Right lung (tissue), 10 donors: ENCODE measurements at places on chromosomes 7 and 10. TPM values are rescaled to one million over a fixed set of nuclear protein-coding genes. Genes with fewer than 3 reads are reported as not detected.

GRCh38 chr10:97228130-97228774, 42.5 kb upstream of the SLIT1 start:
- DNase-seq = no peak

PVRIG gene
- polyA plus RNA-seq = 7.7 TPM

GRCh38 chr7:408751-409311, 110.8 kb downstream of the PDGFA start:
- DNase-seq = no peak

- DNase-seq = no peak
Observed at GRCh38 chr10:35569836-35570235, 35.3 kb upstream of the GJD4 start.

GPR146 gene
- polyA plus RNA-seq = 4.6 TPM

DNA sequence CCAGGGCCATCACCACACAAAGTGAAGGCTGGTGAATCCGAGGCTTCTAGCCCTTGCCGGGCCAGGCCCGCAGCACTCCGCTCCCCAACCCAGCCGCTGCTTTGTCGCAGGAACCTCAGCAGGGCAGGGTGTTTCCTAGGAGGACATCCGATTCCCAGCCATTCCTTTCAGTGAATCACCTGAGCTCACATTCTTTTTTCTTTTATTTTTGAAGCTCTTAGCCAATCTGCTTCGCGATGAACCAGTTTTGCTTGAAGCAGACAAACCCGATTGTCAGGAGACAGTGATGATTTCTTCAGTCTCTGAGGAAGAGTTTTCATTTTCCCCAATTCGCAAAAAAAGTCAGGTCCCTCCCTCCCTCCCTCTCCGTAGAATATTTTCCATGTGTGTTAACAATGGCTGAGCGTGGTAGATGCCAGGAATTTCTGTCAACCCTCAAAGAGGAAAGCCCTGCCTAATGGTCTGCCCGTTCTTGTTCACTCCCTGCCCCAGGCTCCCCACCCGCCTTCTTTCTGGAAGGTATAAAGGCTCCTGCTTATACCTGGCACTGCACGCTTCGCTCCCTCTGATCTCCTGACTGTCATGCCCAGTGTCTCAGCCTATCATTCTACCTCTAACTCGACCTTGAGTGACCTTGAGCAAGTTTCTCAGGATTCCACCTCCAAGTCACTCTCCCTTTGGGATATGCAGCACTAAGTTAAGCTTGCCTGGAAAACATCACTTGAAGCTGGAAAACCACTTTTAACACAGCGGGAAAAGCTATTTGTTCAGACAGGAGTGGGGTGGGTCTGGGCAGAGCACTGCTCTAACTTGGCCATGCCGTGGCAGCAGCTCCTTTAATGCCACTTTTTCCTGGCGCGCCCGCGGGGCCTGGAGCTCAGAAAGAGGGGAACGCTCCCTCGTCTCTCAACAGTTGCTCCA, 35.1 kb downstream of the EGFR start:
- DNase-seq = no peak

GRCh38 chr10:88918191-88918905, 34.2 kb downstream of the ACTA2 start:
- DNase-seq = no peak

C7orf57 gene
- polyA plus RNA-seq = 3.7 TPM

GRCh38 chr10:73159038-73159648, 8.7 kb downstream of the ECD start:
- peak; percentile 36 for DNase-seq

- DNase-seq = no peak
Observed at GRCh38 chr7:104820836-104821535, 193.0 kb upstream of the KMT2E start.

AGMO gene
- polyA plus RNA-seq = 0.36 TPM

BAG3 gene
- polyA plus RNA-seq = 13.7 TPM

DNA sequence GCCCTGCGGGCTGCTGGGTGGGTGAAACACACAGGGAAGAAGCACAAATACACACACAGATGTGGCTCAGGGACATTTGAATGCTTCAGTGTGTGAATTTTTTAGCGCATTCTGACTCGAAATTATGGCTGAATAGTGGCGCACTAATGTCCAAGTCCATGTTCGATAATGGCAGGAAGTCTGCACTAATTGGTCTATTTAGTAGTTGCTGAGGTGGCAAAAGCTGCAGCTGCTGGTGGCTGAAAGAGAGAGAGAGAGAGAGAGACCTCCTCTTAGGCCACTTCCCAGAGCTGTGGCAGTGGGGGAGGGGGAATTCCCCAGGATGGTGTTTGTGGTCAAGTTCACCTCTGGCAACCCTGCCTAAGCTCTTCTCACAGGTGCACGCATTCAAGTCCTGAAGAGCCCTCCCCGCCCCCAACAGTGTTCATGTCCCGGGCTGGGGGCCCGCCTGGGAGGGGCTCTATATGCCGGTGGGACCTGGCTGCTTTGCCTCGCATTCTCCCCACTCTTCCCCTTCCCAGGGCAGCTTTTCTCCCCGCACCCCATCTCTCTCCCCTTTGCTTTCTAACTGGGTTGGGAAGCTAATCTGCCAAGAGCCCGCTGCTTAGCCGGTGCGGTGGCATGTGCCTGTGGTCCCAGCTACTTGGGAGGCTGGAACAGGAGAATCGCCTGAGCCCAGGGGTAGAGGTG, 6.0 kb upstream of the MNX1 start:
- DNase-seq = no peak

DNA sequence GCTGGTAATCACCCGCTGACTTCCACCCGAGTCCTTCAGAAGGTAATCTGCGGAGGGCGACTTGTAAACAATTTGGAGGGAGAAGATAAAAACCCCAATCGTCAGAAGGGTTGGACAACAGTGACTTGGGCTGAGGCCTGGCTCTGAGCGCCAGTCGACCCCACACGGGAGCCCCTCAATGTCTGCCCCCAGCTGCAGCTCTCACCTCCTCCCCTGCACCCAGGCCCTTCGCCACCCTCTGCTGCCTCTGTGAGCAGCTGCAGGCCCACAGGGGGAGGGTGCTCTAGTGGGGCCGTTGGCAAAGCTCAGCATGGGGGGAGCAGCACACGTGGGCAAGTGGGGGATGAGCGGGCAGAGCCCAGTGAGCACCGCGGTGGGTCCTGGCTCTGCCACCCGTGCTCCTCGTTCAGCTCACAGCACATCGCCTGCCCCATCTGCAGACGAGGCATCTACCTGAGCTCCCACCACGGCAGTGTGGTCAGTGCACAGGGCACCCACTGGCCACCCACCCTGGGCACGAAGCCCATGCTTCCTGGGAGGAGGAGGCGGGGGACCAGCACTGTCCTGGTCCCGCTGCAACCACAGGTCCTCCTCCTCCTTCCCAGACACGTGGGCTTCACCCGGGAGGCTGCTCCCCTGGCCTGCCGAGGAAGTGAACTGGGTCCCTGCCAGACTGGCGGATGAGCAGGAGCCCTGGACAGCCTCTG, 280.5 kb downstream of the ELFN1 start:
- DNase-seq = no peak

- no peak for DNase-seq
Observed at GRCh38 chr10:78846760-78847159, 222.0 kb upstream of the ZMIZ1 start.

DNA sequence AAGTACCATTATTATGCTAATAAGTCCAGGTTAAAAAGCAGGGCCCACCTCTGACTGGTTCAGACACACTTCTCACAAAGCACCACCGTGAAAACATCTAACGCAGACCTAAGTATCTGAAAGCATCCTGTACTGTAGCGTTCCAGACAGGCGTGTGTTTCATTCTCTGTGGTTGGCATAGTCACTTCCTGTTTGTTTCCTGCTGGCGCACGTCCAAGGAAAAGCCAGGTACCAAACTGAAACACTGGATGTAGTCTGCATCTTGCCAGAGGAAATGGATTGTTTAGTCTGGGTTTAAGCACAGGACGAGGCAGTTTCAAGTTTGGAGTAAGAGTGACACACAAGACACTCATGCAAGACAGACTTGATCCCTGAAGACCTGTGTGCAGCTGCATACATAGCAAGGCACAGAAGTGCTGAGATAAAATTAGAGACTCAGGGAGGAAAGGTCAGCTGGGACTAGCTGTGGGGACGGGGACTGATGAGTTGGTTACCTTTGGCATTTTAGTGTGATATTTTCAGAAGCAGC, 23.3 kb downstream of the BPGM start:
- no peak for DNase-seq

DNA sequence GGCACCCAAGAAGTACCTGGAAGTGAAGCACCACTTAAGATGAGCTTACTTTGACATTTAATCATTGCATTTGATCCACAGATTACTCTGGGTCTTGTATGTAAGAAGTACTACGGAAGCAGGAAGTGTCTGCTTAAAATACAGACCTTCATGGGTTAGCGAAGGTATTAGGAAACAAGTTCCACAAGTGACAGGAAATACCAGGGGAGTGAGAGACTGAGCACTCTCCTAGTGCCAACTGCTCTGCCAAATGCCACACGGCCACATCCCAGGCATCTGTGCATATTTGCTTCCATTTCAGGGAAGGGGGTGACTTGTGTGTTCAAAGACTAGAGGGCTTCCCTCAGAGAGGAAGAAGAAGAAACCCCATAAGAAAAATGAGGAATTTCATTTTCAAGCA, 57.2 kb upstream of the ANK3 start:
- no peak for DNase-seq

CLDN4 gene
- 65.8 TPM for polyA plus RNA-seq

OR2A12 gene
- not detected for polyA plus RNA-seq

- no peak for DNase-seq
Observed at GRCh38 chr7:113810080-113810744, 108.6 kb downstream of the PPP1R3A start.

GRCh38 chr7:6725003-6725402, 18.3 kb upstream of the ZNF12 start:
- no peak for DNase-seq

GRCh38 chr10:121065330-121065729, 214.2 kb downstream of the WDR11 start:
- no peak for DNase-seq

- no peak for DNase-seq
Observed at GRCh38 chr7:142348100-142348499, 90.2 kb upstream of the PRSS58 start.

CAPZA2 gene
- 159 TPM for polyA plus RNA-seq

GRCh38 chr10:77458986-77459590, 178.5 kb downstream of the KCNMA1 start:
- no peak for DNase-seq

DNA sequence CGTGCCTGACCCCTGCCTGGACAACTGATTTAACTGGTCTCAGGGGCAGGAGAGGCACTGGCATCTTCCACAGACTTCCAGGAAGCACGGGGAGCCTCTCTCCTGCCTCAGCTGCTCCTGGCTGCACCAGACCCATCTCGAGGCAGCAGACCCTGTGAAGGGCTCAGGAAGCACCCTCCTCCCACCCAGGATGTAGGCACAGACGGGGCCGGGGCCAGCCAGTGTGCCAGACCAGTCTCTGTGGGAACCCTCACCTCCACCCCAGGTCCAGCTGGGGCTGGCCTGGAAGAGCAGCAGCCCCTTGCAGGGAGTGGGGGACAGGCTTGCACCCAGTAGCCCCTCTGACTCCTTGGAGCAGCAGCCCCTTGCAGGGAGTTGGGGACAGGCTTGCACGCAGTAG, 56.3 kb downstream of the RASGEF1A start:
- no peak for DNase-seq

DNA sequence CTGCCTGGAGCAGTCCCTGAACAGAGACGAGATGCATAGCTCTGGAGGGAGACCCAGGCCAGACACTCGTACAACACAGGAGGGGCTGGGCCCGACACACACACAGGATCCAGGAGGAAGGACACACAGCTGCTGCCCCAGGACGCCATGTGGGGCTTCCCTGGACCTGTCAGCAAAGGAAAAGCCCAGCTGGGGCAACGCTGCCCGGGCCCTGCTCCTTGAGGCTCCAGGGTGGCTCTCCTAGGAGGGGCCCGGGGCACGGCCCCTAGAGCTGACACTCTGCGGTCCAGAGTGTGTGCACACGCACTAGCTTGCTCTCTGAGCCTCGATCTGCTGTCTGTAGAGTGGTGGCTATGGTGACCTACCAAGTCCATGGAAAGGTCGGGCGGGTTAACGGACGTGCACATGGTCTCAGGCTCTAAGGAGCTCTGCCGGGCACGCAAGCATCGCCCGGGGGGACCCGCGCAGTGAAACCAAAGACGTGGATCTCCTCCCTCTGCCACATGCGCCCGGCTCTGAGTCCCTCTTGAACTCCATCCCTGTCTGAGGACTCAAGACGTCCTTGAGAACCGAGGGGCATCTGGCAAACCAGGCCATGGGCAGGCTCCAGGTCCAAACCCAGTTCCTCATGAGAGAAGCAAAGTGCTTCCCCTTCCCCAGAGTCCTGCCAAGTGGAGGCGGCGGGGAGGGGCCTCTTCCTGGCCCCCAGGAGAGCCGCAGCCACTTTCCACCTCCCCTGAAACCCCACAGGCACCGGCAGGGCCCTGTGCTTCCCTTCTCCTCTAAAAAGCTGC, 279.0 kb downstream of the ELFN1 start:
- no peak for DNase-seq

DNA sequence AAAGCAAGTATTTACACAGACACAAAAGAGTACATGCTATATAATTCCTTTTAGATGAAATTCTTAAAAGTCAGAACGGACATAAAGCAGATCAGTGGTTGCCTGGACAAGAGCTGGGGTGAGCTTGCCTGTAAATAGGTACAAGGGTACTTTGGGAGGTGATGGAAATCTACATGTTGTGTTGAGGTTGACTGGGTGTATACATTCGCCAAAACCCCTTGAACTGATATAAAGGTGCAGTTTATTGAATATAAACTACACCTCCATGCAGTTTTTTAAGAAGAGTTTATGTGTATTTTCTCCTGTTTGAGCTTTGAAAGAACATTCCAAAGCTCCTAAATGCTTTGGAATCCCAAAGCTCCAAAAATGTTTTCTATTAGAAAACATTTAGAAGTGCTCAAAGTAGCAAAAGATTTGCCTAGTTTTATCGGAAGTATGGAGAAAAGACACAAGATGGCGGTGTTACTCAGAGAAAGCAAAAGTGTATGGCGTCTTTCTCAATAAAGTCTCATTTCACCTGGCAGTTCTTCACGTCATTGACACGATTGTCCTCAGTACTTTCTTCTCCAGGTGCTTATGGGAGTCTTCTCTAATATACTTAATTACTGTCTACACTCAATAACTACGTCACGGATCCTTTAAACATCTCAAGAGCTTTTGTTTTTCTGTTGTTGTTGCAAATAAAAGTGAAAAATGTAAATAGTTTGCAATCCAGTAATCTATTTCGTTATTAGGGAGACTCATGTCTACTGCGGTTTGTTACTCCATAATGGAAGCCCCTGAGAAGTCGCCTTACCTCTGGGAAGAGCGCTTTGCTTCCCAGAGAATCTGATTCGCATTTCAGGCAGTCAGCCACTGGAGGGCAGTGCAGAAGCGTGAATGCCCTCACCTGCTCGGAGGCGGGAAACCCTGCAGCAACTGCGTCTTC, 14.7 kb upstream of the SEC61G start:
- DNase-seq = peak; percentile 83

FOXK1 gene
- 13.6 TPM for polyA plus RNA-seq

GRCh38 chr10:103838862-103839518, 16.4 kb downstream of the SH3PXD2A start:
- DNase-seq = no peak

MYL10 gene
- 0.43 TPM for polyA plus RNA-seq
